Left lobe of liver (tissue), 2 donors: ENCODE measurements at places on chromosomes 3 and 15.

GRCh38 chr3:86654806-86655460 lies 336.0 kb downstream of the VGLL3 start:
- DNase-seq, result no peak

DNA sequence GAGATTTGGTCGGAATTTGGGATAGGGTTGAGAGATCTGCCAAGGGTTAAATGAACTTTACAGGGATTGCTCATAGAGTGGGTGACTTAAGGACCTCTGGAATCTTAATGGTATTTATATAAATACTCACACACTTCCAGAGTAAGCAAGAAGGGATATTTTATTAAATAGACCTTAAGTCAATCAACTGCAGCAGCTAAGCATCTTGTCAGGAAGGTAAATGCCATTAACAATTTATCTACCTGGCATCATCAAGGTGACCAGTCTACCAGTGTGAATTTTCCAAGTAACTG lies 123.9 kb downstream of the FEZF2 start:
- DNase-seq, result no peak

GRCh38 chr3:159898147-159898546 lies 90.5 kb upstream of the IL12A start:
- no peak for DNase-seq

GRCh38 chr3:192482809-192483208 lies 244.5 kb downstream of the FGF12 start:
- DNase-seq, result no peak

- no peak for DNase-seq
Observed at GRCh38 chr15:93942269-93942694, 289.1 kb upstream of the MCTP2 start.

GRCh38 chr3:126434264-126434590 lies 39.5 kb downstream of the CFAP100 start:
- peak; percentile 81 for DNase-seq

DNA sequence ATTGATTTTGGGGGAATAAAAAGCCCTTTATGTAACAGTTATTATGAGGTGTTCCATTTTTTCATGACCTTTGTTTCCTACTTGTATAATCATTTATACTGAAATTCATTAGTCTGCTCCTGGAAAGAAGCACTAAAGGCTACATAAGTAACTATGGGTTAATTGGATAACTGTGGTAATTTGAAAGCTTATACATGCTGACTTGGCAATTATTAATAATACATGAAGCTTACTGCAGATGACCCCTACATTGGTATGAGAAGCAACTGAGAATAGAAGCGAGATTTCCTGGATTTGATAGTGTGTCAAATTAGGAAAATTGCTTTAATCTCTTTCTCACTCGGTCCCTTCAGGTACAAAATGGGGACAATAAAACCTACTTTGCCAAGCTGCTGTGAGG lies 658.0 kb downstream of the ROBO1 start:
- DNase-seq, result no peak

- DNase-seq, result no peak
Observed at GRCh38 chr3:65478551-65479500, 559.9 kb downstream of the MAGI1 start.

GRCh38 chr3:76624164-76624563 lies 415.7 kb upstream of the ROBO2 start:
- no peak for DNase-seq

DNA sequence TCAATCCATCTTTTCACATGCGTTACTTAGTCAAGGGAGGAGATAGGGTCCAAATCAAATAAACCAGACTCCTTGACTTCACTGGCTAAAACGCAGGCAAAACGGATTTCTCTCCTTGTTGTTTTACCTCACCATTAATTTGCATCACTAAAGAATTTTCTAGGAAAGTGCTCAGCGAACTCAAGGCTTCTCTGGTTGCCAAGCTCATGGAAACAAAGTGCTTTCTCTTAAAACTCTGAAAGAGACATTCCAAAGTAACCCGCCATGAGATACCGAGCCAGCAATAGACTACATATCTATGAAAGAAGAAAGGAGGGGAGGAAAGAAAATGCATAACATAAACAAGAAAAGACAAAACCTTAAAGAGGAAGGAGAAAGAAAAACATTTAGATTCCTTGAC lies 211.7 kb upstream of the WNT5A start:
- no peak for DNase-seq

GRCh38 chr3:108250626-108251025 lies 28.4 kb upstream of the IFT57 start:
- DNase-seq, result no peak

DNA sequence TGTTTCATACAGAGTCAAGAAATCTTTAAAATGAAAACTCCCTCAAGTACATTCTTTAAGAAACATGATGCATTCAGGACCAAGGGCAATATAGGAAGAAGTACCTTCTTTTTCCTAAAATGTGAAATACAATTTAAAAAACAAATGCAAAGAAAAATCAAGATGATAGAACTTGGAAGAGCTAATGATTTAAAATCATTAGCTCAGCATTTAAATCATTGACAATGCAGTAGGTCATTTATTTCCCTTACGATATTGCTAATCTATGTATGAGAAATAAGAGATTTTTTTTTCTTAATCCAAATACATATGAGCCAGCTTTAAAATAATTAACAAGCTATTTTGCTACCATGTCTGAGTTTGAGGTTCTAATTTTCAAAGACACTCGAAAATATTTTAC lies 105.5 kb downstream of the HHLA2 start:
- no peak for DNase-seq

DNA sequence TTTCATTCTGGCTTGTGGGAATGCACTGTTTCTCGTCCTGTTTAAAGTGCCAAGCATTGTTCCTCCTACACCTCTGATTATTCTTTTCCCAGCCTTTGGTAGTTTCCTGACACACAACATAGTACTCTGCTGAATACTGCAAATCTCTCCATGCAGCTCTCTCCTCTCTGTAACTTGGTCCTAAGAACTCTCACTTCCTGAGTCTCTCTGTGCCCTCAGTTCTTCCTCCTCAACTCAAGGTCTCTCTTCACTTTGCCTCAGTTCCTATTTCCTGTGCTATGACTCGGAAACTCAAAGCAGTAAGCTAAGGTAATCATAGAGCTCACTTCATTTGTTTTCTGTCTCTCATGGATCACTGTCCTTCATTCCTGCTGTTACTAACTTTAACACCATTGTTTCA lies 113.4 kb downstream of the ZNF280D start:
- DNase-seq, result no peak

GRCh38 chr15:73127302-73127936 lies 75.2 kb downstream of the NEO1 start:
- DNase-seq, result no peak

DNA sequence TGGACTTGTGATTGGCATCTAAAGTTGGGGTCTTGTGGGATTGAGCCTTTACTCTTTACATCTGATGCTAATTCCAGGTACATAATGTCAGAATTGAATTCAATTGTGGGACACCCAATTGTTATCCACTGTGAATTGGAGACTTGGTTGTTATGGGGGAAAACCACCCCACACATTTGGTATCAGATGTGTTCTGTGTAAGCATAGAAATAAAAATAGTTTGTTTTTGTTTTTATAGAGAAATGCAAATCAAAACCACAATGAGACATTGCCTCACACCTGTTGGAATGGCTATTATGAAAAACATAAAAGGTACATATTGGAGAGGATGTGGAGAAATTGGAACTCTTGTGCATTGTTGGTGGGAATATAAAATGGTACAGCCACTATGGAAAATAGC lies 58.5 kb downstream of the CPA3 start:
- no peak for DNase-seq

- DNase-seq, result no peak
Observed at GRCh38 chr15:87267798-87268197, 988.7 kb downstream of the NTRK3 start.

- peak; percentile 70 for DNase-seq
Observed at GRCh38 chr3:49166752-49167556, 823 bp upstream of the CCDC71 start.
